ENCODE measurements at places on chromosomes 4 and X.

- DNase-seq: no peak
Measured at GRCh38 chr4:17512973-17513665, 1.2 kb upstream of the QDPR start.

DNA sequence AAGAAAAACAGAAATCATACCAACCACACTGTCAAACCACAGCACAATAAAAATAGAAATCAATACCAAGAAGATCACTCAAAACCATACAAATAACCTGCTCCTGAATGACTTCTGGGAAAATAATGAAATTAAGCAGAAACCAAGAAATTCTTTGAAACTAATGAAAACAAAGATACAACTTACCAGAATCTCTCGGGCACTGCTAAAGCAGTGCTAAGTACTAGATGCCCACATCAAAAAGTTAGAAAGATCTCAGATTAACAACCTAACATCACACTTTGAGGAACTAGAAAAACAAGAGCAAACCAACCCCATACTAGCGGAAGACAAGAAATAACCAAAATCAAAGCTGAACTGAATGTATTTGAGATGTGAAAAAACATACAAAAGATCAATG is 33.2 kb downstream of the AWAT2 start:
- no peak for DNase-seq

- DNase-seq: no peak
Measured at GRCh38 chr4:134343656-134344055, 142.1 kb upstream of the PABPC4L start.

DNA sequence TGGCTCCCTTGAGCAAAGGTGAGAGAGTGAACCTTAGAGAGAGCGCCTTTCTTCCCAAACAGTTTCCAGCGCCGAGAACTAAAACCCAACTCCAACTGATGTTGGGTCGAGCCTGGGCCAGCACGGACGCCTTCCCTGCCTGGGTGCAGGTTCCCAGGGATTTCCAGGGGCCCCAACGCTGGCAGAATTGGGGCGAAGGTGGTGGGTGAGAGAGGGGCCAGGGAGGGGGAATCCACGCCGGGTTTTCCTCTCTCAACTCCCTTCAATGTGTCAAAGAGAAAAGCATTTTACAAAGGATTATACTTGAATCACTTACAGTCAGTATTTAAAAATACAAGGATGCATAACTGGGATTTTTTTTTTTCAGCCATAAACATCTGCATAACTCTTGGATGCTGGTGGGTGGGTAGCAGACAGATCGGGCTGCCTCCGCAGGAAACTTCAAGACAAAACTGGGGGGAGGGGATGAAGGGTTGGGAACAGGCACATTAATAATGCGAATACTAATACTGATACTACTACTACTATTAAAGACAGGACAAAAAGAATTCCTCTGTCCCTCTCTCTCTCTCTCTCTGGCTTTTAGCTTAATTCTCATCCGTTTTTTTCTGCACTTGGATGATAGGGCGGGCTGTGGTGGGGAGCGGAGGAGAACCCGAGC is 1.3 kb upstream of the ARX start:
- DNase-seq: no peak

DNA sequence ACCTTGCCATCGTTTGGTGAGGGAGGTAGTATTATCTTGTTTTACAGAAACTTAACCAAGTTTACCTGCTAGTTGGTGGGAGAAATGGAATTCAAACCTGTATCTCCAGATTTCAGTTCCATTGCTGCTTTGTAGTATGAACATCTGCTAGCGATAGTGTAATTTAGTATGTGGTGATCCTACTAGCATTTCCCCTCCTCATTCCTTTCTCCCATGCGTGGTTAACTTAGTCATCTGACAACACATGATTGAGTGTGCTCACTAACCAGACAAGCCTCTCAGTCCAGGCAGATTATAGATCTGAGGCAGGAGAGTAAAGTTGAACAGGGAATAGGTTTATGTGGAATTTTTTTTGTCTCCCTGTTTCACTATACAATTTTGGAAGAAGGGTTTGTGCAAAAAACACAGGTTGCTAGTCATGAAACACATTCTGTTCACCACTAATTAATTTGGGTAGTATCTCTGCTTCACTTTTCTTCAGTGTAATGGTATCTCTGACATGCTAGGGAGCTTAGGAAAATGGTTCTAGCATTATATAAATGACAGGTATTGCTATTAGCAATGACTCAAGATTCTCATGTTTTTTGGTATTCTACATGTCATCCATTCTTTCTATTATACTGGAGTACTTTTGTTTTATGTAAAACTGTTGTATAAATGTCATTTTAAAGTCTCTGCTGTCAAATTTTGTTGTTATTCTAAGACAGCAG is 21.7 kb downstream of the RBPJ start:
- peak; percentile 69 for DNase-seq

GRCh38 chr4:163072222-163072621 is 94.5 kb downstream of the NAF1 start:
- no peak for DNase-seq

GRCh38 chr4:37095925-37096324 is 148.6 kb upstream of the NWD2 start:
- no peak for DNase-seq

DNA sequence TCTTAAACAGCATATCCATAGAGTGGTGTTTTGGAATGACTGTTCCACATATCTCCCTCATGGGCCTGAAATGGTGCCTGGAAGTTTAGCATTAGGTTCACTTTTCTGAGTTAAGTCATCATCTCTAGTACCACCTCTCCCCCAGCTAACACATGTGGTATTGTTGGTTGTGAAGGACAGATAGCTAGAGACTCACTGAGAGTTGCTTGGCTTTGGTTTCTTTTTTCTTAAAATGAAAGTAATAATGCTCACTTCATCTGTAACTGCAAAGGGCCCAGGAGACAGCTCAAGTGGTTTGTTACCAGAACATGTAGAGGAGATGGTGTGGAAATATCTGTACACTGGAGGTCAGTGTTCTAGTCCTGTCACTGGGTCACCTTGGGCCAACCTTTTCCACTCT is 90.9 kb downstream of the EFNB1 start:
- DNase-seq: no peak

DNA sequence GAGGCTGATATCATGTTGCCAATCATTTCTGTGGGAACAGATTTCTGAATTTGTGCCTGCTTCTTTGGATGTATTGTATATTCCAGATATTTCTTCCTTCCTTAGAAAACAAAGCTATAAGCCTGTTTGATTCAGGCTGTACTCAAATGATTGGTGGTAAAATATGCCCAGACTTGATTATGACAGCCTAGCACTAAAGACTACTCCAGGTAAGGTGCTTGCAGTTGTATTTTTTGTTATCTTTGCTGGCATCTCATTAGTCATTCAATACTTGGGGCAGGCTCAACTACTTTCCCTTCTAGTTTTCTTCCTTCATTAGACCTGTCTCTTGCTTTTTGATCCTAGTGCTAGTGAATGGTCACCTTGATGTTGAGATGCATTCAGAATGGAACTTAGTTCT is 90.6 kb downstream of the ZNF518B start:
- DNase-seq: no peak

GRCh38 chr4:86556791-86557415 is 37.2 kb upstream of the PTPN13 start:
- DNase-seq: no peak

DNA sequence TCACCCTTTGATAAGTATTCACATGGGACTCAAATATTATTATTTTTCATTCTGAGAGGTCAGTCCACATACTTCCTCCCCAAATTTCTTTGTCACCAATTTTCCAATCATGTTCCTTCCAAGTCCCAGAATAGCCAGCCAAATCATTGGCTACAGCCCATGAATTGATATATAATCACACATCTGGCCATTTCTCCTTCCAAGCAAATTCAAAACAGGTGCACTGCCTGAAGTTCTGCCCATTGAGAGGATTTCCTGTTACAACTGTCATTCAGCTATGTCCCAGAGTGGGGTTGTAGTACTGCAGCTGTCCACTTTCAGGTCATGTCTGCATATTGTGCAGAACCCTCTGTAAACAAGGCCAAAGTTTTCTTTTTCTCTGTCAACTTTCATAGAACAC is 347.8 kb downstream of the GRID2 start:
- no peak for DNase-seq

DNA sequence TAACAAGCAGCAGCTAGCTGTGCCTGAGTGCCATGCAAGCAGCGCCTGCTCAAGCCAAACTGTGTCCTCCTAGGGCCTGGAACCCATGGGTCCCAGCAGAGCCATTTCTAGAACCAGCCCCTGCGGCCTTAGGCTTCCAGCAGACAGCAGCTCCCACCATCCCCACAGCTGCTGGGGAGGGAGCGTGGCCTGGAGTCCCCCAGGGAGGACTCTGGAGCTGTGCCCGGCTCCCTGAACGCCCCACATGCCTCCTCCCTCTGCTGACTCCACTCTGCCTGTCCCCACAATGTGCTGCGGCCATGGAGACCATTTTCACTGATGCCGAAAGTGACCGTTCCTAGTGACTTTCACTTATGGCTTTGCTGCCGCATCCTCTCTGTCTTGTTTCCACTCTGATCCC is 45.9 kb downstream of the GAK start:
- DNase-seq: no peak

- DNase-seq: no peak
Measured at GRCh38 chr4:21002286-21002685, 302.0 kb downstream of the PACRGL start.

DNA sequence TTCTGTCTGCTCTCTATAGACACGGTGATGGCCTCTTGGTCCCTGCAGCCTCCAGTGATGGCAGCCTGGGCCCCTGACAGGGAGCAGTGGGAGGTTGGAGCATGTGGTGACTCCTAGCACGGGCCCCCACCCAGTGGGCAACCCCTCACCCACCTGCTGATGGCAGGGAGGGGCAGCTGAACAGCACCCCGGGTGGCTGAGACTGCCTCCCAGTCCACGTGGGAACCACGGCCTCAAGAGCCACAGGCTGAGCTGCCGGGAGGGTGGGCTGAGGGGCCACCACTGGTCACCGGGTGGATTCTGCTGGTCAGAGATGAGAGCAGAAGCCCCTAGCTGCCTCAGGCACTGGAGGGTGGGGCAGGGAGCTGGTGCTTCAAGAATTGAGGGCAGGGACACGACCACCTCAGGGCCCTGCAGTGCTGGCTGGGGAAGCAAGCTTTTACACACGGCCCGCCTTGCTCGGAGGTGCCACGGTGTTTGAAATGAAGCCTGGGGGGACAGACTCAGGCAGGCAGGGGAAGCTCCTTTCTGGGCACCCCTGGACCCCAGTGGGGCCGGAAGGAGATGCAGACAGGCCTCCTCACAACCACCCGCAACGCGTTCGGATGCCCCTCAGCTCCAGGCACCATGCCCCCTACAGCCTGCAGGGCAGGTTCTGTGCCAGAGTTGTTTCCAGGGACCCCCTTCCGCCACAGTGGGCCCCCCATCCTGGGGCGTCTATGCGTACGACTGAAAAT is 6.3 kb upstream of the HAUS3 start:
- no peak for DNase-seq

- DNase-seq: no peak
Measured at GRCh38 chrX:3811331-3812311, 98.2 kb upstream of the PRKX start.

DNA sequence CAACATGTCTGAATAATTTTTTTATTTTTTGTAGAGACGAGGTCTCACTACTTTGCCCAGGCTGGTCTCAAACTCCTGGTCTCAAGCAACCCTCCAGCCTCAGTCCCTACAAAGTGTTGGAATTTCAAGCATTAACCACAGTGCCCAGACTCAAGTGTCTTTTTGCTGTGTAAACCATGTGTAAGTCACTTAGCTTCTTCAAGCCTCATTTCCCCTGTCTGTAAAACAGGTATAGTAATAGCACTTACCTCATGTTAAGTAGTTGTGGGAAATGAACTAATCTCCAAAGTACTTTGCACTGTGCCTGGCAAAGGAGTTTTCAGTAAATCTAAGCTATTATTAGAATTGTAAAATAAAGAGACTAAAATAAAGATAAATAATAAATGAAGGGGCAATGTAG is 35.7 kb downstream of the STBD1 start:
- DNase-seq: no peak

DNA sequence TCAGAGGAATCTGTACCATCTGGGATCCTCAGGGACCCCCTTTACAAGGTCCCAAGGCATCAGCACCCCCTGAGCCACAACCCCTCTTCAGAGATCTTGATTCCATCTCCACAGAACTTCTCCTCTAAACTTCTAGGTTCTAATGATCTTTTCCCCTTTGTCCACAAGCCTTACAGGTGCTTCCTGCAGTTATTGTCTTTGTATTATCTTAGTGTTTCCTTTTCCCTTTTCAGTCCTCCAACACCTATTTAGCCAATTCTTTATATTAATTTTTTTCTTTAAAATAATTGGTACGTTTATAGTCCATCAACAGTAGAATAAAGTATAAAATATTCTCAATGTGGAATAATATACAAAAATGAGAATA is 35.2 kb upstream of the FAM241A start:
- DNase-seq: no peak

DNA sequence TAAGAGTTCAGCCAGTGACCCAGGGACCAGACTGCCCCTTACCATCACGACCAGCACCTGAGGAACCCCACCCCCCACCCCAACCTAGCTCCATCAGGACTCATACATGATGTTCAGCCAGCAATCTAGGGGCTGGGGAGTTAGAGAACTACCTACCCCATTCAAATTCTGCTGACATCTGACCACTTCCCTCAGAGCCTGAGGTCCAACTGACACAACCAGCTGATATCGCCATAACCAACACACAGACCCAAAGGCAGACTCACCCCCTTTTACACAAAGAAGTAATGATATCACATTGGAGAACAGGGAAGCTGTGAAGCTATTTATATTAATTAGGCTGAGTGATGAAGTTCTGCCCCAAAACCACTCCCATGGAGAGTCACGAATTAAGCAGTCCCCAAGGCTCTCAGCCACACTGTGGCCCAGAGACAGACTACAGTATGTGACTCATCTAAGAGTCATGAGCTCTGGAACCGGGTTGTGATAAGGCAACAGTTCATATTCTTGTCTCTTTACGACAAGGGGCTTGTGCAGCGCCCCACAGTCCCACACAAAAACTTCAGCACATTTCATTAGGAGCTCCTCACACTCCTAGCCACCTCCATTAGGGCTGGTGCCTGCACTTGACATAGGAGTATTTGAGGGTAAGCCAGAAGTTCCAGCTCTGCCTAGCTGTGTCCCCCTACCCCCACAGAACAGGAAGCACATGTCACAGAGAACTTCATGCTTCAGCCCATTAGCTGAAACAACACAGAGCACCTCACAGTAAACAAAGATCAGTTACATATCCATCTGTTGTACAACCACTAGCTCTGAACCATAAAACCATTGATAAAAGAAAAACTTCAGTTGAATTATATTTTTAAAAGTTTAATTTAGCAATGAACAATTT is 184.7 kb upstream of the ZCCHC13 start:
- no peak for DNase-seq

DNA sequence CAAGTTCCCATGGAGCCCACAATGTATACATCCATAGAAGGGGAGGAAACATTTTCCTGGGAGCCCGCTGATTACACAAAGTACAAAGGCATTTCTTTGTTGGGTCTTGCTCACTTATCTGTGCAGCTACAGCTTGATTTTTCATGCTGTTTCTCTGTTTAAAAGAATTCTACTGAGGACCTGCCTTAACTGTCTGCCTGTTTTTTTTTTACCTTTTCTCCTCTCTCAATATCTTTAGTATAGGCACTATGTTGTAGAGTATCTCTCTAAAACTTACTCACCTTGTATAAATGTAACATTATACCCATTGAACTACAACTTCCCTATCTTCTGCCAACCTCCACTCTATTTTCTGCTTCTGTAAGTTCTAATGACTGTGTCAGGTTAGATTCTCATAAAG is 494.6 kb upstream of the EPHA5 start:
- no peak for DNase-seq

- DNase-seq: no peak
Measured at GRCh38 chrX:151919610-151920009, 6.9 kb downstream of the MAGEA4 start.

Measured in retinal pigment epithelial cell (primary cell).